Activated naive CD4-positive, alpha-beta T cell (primary cell): ENCODE measurements at places on chromosomes 11 and 22.

DNA sequence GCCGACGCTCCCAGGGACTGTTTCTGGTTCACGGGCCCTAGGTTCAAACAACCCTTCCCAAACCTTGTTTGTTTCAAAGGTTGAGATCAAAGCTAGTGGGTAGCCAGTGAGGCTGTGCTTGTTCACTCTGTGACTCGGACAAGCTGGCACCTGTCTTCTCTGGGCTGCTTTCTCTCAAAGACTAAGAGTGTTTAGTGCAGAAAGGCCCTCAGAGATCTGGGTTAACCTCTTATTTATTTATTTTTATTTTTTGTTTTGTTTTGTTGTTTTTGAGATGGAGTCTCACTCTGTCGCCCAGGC lies 13.0 kb upstream of the MALAT1 start:
- no peak for DNase-seq

- no peak for DNase-seq
Measured at GRCh38 chr22:41775338-41775737, 25.1 kb upstream of the CCDC134 start.

DNA sequence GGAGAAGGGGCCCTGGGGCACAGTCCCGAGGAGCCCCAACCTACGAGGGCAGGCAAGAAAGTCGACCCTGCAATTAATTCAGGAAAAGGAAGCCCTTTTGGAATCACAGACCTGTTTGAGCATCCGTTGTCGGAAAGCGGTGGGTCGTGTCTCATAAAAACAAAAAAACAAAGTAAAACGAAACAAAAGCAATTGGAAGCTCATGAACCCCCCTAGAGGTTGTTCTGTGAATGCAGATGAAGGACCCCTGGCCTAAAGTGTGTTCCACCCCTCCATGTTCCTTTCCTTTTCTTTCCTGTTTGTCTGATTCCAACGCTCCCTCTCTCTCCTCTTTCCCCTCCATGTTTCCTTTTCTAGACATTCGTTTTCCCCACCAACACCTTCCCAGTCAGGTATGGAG lies 203.7 kb downstream of the GRIK4 start:
- no peak for DNase-seq

DNA sequence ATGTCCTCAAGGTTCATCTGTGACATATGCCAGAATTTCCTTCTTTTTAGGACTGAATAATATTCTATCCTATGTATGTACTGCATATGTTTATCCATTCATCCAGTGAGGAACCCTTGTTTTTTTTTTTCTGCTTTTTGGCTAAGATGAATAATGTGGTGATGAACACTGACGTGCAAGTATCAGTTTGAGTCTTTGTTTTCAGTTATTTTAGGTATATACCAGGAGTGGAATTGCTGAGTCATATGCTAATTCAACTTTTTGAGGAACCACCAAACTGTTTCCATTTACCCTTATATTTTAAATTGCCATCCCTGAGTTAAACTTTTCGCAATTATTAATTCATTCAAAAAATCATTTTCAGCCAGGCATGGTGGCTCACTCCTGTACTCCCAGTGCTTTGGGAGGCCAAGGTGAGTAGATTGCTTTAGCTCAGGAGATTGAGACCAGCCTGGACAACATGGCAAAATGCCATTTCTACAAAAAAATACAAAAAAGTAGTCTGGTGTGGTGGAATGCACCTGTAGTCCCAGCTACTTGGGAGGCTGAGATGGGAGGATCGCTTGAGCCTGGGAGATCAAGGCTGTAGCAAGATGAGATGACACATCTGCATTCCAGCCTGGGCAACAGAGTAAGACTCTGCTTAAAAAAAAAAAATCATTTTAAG lies 64.2 kb downstream of the MICAL2 start:
- DNase-seq: no peak

GRCh38 chr22:26457661-26458272 lies 25.8 kb downstream of the HPS4 start:
- DNase-seq: no peak

- DNase-seq: no peak
Measured at GRCh38 chr22:19591568-19591967, 67.4 kb upstream of the CLDN5 start.

DNA sequence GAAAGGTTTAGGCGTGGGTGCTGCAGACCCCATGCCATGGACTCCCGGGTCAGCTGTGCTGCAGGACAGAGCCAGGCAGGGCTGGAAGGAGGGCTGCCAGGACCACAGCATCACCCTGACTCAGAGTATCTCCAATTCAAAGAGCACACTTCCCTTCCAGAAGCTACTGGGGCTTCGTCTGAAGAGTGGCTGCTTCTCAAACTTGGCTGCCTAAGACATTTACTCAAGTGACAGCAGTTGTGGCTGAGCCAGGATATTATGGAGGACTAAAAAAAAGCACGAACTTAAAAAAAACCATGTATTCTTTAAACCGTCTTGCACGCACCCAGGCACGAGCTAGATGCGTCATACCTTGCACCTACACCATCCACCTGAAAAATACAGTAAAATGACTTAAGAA lies 13.0 kb upstream of the BID start:
- DNase-seq: no peak

- no peak for DNase-seq
Measured at GRCh38 chr11:8221046-8221723, 42.5 kb downstream of the LMO1 start.

DNA sequence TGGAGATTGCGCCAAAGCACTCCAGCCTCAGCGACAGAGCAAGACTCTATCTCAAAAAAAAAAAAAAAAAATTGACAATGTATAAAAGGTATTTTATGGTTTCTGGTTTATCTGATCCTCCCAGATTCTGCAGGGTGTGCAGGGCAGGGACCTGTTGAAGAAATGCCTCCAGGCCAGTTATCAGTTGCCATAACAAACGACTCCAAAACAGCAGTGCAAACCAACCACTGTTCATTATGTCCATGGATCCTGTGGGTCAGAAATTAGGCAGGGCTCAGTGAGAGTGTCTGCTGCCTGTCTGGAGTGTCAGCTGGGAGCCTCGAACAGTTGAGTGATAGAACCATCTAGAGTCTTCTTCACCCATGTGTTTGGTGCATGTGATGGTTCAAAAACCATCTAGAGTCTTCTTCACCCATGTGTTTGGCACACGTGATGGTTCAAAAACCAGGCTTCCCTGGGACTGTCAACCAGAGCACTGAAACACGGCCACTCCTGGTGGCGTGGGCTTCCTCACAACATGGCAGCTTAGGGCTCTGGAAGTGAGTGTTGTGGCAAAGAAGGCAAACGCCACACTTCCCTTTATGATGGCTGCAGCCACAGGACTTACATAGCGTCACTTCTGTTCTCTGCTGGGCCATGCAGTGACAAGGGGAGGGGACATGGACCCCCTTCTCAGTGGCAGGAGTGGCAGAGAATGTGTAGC lies 115.1 kb upstream of the CRYBB3 start:
- DNase-seq: no peak

DNA sequence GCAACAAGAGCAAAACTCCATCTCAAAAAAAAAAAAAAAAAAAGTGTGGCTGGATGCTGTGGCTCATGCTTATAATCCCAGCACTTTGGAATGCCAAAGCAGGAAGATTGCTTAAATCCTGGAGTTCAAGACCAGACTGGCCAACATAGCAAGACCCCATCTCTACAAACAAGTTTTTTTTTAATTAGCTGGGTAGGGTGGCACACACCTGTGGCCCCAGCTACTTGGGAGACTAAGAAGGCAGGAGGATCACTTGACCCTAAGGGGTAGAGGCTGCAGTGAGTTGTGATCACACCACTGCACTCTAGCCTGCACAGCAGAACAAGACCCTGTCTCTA lies 19.0 kb upstream of the FEZ1 start:
- no peak for DNase-seq

DNA sequence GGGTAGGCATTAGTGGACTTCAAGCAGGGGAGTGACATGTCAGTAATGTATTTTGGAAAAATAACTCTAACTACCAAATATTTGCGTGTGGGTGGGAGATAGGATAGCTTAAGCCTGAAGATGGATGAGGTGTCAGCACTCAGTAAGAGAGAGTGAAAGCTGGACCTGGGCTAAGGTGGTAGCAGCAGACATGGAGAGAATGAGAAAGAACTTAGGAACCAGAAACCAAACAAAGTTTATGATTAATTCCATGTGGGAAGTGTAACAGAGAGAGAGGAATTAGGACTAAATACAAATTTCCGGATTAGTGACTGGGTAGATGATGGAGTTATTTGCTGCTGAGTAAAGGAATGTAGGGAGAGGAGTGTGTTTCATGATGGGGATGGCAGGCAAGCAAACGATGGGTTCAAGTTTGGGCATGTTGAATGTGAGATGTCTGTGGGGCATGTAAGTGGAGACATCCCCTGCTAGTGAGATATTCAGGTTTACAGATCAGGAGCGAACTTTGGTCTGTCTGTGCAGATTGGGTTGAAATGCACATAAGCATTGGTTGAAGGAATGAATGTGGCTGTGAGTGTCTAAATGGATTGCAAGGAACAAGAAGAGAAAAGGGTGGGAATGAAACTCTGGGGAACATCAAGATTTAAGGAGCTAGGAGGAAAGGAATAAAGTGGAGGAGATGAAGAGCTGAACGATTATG lies 185.6 kb upstream of the MTMR2 start:
- no peak for DNase-seq

GRCh38 chr11:126838779-126839178 lies 161.8 kb downstream of the KIRREL3 start:
- no peak for DNase-seq

- DNase-seq: no peak
Measured at GRCh38 chr11:76705826-76706225, 35.3 kb upstream of the LRRC32 start.

- no peak for DNase-seq
Measured at GRCh38 chr11:47375020-47375419, 3.3 kb downstream of the SPI1 start.

DNA sequence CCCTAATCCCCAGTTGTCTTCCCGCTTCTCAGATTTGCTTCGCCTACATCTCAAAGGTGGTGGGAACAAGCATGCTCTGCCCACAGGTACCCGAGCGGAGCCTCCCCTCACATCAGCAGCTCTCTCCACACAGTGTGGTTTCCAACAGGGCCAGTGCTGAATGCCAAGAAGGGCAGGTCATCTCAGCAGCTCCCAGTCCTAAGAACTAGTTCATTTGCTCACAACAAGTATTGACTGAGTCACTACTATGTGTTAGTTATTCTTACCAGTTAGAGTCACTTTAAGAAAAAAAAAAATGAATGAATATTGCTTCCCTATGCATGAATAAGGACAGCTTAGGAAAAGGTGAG lies 66.2 kb downstream of the THAP12 start:
- DNase-seq: no peak

DNA sequence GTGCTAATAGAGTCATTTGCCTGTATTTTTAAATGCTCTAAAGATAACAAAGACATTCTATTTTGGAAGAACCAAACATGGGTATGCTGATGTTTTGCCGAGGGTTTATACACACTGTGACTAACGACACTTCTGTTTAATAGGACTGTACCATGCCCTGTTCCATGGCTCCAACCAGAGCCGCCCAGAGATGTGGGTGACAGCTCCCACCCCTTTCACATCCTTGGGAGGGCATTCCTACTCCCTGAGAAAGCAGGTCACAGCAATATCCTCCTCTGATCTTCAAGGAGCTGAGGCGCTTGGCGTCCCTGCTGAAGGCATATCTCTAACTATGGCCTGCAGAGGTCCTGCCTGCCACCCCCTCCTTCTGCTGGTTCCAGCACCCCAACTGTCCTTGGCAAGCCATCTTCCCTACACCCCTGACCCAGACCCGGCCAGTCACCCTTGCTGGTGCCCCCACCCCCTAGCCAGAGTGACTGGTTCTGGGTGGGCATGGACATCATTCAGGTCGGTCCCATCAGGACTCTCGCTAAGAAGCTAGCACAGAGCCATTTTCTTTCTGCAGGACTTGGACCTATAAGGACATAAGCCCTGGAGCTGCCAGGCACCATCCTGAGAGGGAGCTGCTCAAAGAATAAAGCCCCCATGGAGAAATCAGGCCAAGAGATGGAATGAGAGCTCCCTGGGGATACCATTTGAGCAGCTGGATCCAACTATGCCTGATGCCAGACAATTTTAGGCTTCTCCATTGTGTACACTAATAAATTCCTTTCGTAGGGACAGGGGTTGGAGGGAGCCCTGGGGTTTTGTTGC lies 381.3 kb downstream of the CTTN start:
- no peak for DNase-seq
